ENCODE measurements at places on chromosomes 5 and 9.

GRCh38 chr9:130990978-130991777 lies 17.8 kb upstream of the LAMC3 start:
- DNase-seq: no peak

DNA sequence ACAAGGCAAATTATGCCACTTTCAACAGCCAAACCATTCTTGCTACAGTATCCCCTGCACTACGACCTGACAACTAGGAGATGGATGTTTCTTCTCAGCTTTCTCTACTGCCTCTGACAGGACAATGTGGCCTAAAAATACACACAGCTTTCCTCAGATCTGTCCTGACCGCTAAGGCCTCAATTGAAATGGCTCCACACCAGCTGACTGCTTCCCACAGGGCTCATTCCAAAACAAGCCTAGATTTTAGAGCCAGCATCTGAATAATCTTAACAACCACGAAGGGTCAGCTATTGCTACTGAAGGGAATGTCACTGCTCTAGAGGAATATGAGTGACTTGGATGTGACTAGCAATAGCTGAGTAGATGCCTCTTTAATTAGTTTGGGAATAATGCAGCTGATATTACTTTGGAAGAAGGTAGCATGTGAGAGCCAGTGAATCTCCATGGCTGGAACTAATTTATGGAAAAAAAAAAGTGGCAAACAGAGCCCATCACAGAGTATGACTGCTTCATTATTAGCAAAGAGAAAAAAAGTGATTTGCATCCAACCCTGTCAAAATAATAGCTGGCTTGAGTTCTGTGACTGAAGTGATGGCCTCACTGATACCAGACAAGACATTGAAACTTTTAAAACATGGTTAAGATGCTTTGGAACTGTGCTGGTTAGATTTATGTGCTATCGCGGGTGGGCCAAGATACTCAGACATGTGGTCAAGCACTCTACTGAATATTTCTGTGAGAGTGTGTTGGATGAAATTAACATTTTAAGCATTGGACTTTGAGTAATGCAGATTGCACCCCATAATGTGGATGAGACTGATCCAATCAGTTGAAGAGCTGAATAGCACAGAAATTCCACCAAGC lies 450.2 kb downstream of the NR2F1-AS1 start:
- DNase-seq: no peak

DNA sequence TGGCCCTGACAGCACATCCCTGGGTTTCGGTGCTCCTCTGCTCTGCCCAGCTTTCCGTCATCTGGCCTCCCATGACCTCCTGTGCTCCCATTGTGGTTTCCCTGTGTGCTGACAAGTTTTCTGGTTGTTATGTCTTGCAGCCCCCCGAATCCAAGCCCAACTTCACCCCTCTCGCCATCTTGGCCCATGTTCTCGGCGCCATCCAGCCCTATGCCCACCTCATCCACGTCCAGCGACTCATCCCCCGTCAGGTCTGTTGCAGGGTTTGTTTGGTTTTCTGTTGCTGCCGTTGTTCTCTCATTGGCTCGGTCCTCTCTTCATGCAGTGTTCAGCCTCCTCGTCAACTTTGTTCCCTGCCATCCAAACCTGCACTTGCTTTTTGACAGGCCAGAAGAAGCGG lies 196.4 kb downstream of the NR3C1 start:
- no peak for DNase-seq

DNA sequence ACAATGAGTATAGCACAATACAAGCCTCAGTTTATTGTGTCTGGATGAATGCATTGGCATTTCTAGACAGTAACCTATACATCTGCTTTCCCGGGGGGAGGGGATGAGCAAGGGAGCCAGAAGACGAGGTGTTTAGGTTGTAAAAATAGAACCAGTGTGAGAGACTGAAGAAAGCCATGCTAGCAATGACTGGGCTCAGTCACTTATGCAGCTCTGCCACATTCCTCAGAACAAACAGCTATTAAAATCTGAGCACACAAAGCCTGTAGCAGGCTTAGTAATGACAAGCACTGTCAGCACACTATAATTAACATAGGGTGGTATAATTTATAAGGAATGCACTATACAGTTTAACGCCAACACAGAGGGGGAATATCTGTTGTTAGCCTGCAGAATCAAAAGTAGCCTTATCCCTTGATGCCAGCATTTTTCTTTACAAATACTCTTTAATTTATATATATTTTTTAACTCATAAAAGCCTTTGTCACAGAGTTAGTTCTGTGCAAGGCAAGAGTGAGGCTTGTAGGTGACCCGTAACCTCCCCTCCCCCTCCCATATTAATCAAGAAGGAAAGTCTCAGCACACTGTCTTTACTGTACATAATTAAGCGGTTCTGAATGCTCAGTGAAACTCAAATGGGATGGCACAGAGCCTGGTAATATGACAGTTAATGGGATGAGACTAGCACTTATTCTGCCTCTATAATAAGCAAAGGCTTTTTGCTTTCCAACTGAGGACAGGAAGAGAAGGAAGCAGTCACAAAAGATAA lies 295.4 kb downstream of the CSNK1G3 start:
- peak; percentile 91 for DNase-seq

- DNase-seq: peak; percentile 62
Measured at GRCh38 chr5:172284611-172284980, 1.0 kb upstream of the UBTD2 start.

DNA sequence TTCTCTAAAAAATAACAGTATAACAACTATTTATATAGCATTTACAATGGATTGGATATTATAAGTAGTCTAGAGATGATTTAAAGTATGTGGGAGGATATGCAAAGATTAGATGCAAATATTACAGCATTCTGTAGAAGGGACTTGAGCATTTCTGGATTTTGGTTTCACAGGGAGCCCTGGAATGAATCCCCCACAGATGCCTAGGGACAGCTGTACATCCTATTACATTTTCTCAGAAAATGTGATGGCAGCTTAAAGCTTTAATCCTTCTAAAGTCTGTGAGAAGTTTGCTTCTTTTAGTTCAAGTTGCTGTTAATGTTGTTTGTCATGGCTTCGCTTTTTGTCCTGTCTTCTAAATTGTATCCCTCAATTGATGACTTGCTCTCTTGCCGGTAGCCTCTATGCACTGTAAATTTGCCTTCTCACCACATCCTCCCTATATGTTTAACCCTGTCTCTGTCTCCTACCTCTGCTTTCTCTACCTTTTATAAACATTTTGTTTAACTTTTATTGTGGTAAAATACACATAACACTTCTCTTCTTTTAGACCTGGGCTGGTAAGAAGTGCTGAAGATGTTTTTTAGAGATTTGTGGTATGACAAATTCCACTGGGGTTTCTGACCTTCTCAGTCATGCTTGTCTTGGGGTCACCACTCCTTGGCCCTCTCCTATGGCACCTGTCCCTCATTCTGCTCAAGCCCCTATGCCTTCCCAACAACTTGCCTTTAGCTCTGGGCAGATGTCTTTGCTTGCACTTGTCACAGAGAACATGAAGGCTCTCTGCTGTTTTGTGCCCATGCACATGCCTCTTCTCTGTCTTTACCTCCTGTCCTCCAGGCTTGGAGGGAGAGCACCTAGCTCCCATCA lies 37.9 kb downstream of the LNPEP start:
- DNase-seq: no peak

DNA sequence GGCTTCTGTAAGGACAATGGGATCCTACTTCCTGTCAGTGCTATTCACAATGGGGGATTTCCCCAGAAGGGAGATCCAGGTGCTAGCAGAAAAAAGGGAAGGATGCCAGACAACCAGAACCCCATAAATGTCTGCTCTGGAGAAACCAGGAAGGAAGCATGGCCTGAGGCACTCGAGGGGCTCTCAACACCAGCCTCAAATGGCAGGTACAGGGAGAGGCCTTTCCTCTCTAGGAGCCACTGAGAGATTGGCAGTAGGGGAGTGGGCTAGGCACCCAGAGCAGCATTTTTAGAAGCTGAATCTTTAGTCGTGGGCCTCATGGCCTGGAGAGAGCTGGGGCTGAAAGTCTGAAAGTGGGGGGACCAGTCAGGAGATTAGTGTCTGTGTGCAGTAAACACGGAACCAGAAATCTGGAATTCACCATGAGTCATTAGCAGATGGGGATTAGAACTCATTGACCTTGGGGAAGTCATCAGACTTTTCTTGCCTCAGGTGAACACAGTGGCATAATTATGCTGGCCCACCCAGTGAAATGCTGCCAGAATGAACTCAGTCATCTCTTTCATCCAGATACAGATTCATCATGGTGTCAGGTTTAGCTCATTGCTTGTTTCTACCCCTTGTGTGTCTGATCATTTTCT lies 28.3 kb downstream of the ARHGEF28 start:
- no peak for DNase-seq

- no peak for DNase-seq
Measured at GRCh38 chr5:54401515-54401914, 54.0 kb upstream of the HSPB3 start.

DNA sequence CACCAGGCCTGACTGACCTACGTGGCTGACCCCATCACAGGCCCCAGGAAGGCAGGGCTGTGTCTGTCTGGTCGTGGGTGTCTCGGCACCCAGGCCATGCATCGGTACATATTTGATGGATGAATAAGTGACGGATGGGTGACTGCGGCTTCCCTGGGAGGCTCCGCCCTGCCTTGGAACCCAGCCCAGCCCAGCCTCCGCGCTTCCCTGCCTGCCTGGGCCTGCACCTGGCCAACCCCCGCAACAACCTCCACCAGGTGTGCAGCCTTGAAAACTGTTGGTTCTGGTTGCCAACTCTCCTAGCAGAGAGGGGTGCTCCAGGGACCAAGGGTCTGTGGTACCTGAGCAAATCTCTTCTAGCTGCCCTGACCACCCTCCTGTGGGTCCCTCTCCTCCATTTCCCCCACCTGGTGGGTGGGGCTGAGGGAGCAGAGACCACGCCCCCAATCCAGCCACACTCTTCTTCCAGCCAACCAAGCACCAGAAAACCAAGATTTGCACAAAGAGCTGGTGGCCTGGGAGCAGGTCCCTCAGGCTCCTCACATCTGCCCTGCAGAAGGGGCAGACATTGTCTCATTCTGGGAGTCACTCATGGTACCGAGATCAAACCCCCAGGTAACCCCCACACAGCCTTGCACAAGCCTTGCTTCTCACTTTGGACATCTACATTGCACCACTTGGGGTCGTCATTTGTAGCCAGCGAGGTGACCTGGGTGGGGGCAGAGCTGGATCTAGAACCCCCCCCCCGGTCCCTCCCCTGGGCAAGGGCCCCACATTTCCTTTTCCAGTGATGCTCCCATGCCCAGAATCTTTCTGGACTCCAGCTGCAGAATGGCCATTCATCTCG lies 100.6 kb upstream of the IER5L start:
- peak; percentile 60 for DNase-seq

DNA sequence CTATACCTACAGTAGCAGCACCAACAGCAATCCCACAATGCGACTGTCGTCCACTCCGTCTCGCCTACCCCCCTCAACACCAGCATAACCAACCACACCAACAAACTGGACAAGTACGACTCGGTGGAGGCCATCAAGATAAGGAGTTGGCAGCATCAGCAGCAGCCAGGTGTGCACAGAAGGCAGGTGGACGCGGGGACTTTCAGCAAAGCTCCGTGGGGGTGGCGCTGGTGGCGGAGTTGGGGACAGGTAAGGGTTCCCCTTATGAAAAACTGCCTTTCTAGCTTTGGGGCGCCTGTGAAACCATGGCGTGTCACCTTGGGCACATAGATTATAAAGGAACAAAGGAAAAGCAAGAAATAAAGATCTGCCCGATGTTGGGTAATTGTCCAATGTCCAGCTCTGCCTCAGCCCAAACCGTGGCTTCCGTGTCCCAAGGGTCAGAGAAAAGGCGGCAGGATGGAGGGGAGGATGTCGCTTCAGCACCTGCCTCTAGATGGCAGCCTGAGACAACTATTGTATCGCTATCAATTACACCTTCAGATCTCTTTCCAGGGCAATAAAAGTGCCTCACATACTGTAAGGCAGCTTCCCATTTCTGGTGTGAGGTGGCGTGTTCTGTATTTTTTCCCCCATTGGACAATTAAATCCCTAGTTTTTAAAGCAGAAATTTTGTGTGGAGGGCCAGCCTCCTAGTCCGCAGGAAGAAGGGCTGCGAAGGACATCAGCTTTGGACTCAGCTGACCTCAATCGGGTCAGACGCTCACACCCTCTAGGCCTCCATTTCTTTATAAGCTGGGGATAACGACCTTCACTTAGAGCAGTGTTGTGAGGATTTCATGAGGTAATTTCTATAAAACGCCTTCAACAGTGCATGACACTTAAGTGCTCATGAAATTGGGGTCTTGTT lies 58.8 kb downstream of the MTRR start:
- DNase-seq: peak; percentile 44

DNA sequence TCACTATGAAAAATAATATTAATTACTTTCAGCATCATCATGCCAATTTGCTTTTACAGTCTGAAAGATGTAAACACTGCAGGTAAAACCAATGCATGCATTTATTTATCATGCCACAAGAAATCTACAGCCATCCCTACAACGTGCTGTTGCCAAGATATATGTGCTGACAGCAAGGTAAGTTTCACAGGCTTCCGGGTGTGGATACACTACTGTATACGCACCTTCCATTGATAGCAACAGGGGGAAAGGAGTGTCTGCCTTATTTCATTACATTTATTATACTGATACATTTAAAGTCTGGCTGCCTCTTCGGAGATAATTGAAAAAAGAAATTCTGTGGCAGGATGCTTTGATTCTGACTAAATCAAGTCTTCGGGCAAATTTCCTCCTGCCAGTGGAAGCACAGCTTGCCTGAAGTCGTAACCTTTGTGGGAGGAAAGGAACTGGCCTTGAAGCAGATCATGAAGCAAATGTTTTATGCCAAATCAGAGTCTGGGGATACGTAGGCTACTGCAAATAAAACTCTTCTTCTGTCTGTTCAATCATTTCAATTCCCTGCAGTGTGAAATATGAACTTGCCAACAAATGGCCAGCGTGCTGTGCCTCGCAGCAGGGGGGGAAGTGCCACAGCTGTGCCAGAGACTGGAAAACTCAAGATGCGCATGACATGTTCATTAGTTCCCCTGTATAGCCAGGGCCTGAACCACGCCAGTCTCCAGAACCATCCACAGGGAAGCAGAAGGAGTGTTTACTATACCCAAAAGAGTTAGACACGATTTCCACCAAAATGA lies 268.1 kb downstream of the EFNA5 start:
- no peak for DNase-seq

GRCh38 chr5:155270725-155271124 lies 257.2 kb downstream of the KIF4B start:
- DNase-seq: peak; percentile 71

DNA sequence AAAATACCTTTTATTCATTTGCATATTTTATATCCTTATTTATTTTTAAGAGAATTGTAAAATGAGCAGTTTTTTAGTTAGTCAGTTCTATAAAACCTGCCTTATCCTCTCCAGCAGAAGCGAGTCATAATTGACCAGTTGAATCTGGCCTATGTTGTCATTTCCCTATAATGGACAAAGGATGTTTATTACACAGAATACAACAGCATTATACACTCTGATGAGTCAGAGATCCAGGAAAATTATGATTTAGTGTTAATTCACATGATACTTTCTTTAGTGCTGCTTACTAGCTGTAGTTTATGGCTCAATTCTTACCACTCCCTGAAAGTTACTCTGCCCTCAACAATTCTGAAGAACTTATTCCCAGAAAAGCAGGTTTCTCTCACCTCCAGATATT lies 26.8 kb upstream of the LURAP1L start:
- DNase-seq: peak; percentile 49

GRCh38 chr9:4137681-4138099 lies 162.2 kb downstream of the GLIS3 start:
- peak; percentile 86 for DNase-seq

GRCh38 chr9:71824257-71824656 lies 55.9 kb upstream of the CEMIP2 start:
- DNase-seq: no peak

GRCh38 chr5:149873896-149874295 lies 70.7 kb downstream of the PDE6A start:
- DNase-seq: no peak
